ENCODE measurements at places on chromosomes 3 and 15.

DNA sequence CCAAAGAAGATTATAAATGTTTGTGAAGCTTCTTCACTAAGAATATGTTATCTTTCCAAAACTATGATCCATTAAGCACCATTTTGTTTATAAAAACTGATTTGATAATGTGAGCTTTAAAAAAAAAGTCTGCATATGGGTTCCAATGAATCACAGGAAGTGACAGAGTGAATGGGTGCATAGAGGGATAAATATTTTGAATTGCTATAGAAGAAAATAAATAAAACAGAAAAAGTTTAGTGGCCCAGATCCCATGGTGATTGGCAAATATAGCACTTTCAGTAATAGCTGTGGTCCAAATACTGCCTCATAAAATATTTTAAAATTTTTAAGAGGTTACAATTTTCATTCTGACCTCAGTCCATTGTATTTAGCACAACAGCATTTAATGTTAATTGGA is 19.2 kb downstream of the CPA3 start:
- DNase-seq, result no peak

DNA sequence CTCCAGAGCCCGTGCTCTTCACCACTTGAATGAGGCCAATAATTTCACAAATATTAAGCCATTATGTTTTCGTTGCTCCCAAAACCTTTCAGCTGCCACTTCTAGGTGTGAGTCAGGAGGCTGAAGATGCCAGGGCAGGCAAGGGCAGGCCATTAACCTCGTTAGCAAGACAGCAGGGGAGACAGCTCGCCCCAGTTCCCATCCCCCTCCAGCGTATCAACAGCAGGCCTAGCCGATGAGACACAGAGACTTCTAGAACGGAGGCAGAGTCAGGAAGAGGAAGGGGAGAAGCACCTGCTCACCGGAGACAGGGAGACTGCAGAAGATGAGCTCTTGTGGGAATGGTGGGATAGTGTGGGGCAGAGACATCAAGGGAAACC is 28.0 kb upstream of the PLA2G4E start:
- no peak for DNase-seq

GRCh38 chr15:33419701-33420100 is 108.9 kb downstream of the RYR3 start:
- no peak for DNase-seq

DNA sequence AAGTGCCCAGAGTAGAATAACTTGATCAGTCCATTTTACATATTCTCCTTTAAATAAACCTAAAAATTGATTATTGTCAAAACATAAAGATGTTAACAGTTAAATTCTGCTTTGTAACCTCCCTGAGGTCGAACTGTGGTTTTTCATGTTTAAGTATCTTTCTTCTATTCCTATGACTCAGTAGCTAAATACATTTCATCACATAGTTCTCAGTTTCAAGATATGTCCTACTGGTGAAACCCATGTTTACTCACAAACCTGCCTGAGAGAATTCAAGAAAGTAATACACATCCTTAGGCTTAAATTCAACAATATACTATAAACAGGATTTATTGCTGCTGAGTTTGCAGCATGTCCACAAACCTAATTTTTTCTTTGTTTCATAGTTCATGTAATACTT is 692.9 kb downstream of the ZPLD1 start:
- DNase-seq, result no peak

GRCh38 chr3:95731753-95732152 is 1082.6 kb upstream of the EPHA6 start:
- DNase-seq, result no peak

DNA sequence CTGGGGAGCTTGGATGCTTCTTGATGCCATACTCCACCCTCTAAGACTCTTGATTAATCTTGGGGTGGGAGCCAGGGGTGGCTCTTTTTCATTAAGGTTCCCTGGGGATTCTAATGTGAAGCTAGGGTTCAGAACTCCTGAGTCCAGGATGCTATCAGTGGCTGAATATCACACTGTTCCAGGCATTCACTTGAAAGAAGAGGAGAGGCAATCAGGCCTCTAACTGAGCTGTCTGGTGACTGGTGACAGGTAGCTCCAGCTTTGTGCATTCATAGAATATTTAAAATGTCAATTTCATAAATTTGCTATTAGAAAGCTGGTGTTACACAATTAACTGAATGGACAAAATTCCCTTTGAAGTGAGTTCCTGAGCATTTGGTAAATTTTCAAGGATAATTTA is 139.0 kb downstream of the CHDH start:
- DNase-seq, result no peak

DNA sequence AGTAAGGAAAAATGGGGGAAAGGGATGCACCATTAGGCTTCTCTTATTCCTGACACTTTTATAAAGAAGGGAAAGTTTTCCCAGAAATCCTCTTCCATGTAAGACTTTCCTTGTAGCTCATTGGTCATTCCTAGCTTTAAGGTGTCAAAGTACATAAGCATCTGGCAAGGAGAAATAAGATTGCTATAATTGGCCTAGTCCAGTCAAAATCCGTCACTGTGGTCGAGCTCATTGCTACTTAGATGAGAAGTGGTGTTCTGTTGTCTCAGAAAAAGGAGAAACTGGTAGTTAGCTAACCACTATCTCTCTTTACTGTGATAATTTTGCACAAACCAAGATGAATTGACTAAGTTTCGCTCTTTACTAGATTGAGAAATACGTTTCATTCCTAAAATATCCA is 370.1 kb downstream of the CNTN4 start:
- DNase-seq, result no peak

- no peak for DNase-seq
Observed at GRCh38 chr15:64205202-64205601, 42.4 kb upstream of the PPIB start.

- no peak for DNase-seq
Observed at GRCh38 chr3:131630807-131631206, 128.0 kb upstream of the MRPL3 start.

- DNase-seq, result no peak
Observed at GRCh38 chr3:69433969-69434325, 48.1 kb upstream of the FRMD4B start.

DNA sequence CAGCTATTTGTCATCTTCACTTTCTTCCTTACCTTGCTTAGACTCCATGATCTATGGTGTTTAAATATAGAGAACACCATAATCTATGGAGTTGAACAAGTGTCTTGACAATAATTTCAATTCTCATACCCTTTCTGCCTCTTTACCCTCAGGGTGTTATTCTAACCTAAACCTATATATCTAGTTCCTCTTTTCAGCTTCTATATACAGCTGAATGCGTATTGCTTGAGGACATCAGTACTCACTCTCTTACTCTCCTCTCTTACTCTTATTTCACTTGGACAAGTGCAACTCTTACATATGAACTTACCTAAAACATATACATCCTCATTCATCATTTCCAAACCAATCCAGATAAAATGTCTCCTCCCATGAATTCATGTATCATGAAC is 187.1 kb downstream of the RAP2B start:
- DNase-seq, result no peak
